ENCODE measurements at places on chromosomes 5 and 9.
A peak's percentile ranks its signal among the peaks of the same experiment; 100 is the strongest.

GRCh38 chr9:114719290-114719689 is 37.3 kb upstream of the TEX48 start:
- no peak for ATAC-seq

DNA sequence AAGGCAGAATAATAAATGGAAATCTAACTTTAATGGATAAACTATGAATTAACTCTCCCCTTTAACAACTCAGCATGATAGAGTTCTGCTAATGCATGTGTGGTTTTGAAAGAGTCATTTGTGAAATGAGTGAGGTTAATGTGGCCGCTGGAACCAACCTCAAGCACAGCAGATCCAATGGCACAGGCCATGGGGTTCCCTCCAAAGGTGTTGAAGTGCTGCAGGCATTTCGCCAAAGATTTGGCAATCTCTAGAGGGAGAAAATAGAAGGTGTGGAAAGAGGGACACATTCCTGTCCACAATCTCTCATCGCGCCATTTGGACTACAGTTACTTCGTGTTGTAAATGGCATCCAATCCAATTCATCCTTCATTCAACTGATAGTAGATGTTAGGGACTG is 35.0 kb downstream of the AGXT2 start:
- no peak for ATAC-seq

DNA sequence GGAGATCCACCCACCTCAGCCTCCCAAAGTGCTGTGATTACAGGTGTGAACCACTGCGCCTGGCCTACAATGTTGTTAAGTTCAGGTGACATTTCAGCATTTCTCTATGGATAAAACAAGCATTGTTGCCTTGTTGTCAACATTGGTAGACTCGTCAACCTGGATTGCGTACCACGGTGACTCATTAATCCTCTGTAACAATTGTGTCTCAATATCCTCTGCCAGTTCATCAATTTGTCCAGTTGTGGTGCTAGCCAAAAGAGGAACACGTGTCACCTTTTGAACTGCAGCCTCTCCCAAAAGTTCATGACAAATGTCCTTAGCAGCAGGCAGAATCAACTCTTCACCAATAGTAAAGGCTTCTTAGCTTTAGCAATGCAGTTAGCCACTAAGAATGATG is 46.3 kb upstream of the LARP1 start:
- ATAC-seq = no peak

GRCh38 chr9:81489046-81489445 is 200.3 kb downstream of the TLE1 start:
- no peak for ATAC-seq

GRCh38 chr9:99385215-99385614 is 163.1 kb downstream of the SEC61B start:
- ATAC-seq = no peak

GRCh38 chr5:103079796-103080195 is 40.1 kb downstream of the GIN1 start:
- ATAC-seq = no peak

DNA sequence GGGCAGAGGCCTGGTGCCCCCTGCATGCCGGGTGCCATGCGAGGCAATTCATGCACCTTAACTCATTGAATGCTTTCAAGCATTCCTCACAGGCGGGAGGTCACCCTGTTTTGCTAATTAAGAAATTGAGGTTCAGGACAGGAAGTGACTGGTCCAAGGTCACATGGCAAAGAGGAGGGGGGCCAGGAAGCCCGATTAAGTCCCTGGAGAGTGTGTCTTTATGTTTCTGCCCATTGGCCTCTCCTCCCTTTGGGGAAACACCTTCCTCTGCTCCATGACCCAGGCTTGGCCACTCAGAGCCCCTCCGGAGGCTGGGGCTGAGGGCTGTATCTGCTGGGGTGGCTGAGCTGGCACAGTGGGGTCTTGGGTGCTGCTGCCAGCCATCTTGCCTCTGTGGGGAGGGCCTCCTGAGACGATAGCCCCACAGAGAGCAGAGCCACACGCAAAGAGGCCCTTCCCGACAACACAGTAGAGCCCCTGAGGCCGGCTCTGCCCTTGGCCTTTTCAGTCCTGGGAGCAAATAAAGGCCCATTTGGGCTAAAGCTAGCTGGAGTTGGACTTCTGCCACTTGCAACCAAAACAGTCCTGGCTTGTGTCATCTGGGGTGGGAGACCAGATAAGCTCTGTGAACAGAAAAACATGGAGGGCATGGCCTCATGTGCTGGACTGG is 90.8 kb upstream of the NEURL1B start:
- no peak for ATAC-seq

GRCh38 chr5:81162501-81162900 is 70.6 kb upstream of the CKMT2 start:
- ATAC-seq = no peak

GRCh38 chr5:112923148-112923917 is 1.3 kb upstream of the REEP5 start:
- no peak for ATAC-seq

- peak; percentile 91 for ATAC-seq
Measured at GRCh38 chr9:92790542-92791527, 26.2 kb upstream of the BICD2 start.

GRCh38 chr5:140309706-140310249 is 6.9 kb upstream of the PFDN1 start:
- ATAC-seq = no peak

- ATAC-seq = no peak
Measured at GRCh38 chr5:149887622-149888183, 56.9 kb downstream of the PDE6A start.

GRCh38 chr9:135907006-135907430 is 328 bp downstream of the CAMSAP1 start:
- ATAC-seq = peak; percentile 12

DNA sequence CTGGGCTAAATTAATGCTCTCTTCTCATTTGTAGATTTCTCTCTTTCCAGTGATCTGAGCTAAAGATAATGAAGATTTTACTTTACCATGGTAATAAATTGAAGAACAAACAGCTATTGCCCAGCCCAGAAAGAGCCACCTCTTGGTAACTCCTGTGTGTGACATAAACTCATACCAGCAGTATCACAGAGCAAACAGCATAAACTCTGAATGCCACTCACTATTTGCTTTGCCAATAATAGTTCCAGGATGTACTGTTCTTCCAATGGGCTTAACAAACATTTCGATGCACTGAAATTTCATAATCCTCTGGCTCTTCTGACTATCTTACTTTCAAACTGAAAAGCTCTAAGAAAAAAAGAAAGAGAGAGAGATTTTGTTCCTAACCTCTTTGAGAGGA is 69.8 kb upstream of the RASEF start:
- no peak for ATAC-seq

GRCh38 chr5:65978251-65978650 is 51.9 kb downstream of the ERBIN start:
- no peak for ATAC-seq

GRCh38 chr5:107474716-107475489 is 195.8 kb downstream of the EFNA5 start:
- no peak for ATAC-seq

DNA sequence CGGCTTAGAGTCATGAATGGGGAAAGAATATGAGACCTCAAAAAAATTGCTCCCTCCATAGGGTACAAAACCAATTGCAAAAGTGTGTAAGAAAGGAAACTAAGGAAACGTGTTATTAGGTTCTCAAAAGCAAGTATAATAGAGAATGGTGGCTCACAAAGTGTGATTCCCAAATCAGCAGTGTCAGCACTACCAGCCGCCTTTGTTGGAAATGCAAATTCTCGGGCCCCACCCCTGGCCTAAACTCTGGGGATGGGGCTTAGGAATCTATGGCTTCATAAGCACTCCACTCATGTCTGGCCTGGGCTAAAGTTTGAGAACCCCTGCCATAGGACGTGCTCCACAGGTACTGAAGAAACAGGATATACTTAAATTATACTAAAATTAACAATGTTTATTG is 1.6 kb upstream of the CCDC69 start:
- ATAC-seq = no peak

DNA sequence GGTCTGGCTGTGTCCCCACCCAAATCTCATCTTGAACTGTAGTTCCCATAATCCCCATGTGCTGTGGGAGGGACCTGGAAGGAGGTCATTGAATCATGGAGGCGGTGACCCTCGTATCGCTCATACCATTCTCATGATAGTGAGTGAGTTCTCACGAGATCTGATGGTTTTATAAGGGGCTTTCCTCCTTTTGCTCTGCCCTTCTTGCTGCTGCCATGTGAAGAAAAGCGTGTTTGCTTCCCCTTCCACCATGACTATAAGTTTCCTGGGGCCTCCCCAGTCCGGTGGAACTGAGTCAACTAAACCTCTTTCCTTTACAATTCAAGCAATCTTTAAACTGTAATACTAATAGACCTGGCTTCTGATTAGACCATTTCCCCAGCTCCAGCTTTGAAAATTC is 92.2 kb upstream of the SARDH start:
- ATAC-seq = no peak

GRCh38 chr9:96418920-96419690 is 935 bp upstream of the ZNF367 start:
- ATAC-seq = peak; percentile 63

- ATAC-seq = no peak
Measured at GRCh38 chr5:146051678-146052077, 53.7 kb downstream of the PLAC8L1 start.

Measured in gastroesophageal sphincter (tissue), 4 donors.